ENCODE measurements at places on chromosomes 1 and 21.

DNA sequence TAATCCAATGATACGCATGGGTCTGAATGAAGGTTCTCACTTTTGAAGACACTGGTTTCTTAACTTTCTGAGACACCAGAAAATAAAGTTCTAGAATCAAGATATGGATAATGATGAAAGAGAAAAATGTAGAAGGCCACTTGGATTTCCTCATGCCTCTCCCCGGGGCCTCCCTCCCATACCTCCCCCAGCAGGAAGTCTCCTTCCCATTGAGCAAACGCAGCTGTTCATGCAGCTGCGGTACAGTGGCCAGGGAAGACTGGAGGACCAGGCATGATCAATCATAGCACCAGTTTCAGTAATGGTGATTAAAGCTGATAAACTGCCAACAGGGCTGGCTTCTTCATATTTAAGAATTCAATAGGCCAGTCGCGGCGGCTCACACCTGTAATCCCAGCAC is 10.9 kb upstream of the UBR4 start:
- no peak for DNase-seq

- no peak for DNase-seq
Observed at GRCh38 chr1:157085421-157085820, 14.2 kb downstream of the ETV3L start.

DNA sequence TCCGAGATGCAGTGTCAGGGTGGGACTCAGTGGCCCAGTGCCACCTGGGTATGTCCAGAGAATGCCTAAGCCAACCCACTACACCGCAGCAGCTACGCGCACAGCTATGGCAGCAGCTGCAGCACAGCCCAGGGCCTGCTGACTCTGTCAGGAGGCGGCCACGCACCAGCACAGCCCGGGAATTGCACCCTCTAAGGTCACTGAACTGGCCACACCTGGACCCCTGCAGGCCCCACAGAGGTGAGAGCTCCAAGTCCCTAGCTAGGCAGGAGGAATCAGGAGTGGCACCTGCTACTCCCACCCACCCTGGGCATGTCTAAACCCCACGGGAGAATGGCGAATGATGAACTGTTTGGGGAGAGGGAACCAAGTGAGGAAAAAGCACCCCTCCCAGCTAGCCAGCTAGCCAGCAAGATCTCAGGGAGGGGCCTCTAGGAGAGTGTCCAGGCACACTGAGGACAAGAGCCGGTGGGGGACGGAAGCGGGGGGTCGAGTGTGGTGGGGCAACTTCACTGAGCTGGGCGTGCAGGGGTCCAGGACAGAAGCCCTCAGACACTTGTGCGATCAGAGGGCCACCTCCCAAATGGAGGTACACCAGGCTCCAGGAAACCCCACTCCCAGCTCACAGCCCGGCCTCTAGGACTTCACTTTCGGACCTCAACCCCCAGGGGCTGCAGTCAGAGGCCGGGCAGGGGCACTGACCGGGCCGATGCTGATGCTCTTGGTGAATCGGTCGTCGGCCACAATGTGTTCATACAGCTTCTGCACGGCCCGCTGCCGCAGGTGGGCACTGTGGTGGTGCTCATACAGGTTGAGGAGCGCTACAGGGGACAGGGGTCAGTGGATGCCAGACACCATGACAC is 13.9 kb downstream of the LSS start:
- no peak for DNase-seq

DNA sequence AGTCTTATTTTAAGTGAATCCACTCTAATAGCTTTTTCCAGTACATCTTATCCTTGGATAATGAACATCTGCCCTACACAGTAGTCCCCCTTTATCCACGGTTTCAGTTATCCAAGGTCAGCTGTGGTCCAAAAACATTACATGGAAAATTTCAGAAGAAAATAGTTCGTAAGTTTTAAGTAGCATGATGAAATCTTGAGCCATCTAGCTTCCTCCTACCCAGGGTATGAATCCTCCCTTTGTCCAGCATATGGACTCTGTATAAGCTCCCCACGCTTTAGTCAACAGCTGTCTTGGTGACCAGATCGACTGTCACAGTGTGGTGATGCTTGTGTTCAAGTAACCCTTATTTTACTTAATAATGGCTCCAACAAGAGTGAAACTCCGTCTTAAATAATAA is 2.6 kb downstream of the GLRX2 start:
- DNase-seq = no peak

DNA sequence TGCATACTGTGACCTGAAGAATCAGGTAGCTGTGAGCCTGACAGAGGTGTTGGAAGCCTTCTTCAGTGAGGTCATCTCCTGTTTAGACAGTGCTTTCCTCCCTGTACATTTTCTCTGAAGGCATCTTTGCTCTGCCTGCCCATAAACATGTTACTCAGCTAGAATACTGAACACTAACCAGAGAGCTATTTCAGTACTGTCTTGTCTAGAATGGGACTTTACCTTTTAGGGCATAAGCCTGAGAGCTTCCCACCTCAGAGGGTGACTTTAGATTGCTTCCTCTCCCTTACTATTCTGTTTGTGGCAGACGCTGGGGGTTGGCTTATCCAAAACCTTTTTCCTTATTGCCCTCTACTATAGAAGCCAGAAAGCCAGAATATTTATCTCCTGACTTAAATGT is 23.3 kb upstream of the ZNF326 start:
- DNase-seq = no peak

DNA sequence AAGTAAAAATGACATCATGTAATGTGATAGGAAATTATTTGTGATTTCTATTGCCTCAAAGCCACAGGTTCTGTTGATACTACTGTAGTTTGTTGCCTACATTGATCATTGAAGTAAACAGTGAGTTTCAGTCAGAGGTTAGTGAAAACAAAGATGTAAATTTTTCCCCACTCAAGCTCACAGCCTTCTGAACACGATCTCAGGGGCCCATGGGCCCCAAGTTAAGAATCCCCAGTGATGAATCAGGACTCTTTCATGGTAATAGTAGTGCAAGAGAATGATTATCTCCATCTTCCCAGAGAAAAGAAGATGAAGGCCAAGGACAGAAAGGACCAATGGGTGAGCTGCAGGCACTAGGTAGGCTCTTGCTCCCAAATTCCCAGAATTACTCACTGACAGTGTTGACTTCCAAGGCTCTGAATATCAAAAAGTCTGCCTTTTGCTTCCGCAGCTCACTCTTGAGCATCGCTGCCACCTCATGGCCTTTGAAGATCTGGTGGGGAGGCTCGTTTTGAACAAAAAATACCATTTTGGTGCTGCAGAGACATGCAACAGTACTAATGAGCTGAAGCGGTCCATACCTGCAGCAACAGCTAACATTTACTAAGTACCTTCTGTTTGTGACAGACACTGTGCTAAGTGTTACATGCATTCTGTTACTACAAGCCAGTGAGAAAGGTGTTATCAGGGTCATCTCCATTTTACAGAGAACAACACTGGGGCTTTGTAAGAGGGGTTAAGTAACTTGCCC is 113.3 kb downstream of the KIAA0319L start:
- DNase-seq = no peak

DNA sequence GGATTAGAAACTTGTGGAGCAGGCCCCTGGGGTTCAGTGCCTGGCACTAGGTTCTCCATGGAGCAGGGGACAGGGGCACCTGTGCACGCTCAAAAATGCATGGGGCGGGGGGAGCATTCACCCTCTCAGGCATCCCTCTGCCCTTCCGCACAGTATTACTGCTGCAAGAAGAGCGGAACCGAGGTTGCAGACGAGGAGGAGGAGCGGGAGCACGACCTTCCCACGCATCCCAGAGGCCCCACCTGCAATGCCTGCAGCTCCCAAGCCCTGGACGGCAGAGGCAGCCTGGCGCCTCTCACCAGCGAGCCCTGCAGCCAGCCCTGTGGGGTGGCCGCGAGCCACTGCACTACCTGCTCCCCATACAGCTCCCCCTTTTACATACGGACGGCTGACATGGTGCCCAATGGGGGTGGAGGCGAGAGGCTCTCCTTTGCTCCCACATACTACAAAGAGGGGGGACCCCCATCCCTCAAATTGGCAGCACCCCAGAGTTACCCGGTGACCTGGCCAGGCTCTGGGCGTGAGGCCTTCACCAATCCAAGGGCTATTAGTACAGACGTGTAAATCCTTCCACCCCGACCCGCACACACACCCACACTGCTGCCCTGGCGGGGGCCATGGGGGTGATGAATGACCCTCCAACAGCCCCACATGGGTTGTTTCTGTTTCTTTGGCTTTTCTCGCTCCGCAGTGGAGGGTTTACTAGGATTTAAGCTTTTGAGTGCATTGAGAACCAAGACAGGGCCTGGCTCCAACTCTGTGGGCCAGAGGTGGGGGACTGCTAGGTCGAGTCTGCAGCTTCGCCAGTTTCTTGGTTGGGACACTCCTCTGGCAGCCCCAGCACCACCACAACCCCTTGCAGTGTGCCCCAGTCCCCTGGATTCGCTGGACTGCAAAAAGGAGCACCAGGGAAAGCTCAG is 63.7 kb downstream of the TOR1AIP2 start:
- no peak for DNase-seq

GRCh38 chr1:85065550-85065949 is 17.2 kb upstream of the MCOLN3 start:
- no peak for DNase-seq

DNA sequence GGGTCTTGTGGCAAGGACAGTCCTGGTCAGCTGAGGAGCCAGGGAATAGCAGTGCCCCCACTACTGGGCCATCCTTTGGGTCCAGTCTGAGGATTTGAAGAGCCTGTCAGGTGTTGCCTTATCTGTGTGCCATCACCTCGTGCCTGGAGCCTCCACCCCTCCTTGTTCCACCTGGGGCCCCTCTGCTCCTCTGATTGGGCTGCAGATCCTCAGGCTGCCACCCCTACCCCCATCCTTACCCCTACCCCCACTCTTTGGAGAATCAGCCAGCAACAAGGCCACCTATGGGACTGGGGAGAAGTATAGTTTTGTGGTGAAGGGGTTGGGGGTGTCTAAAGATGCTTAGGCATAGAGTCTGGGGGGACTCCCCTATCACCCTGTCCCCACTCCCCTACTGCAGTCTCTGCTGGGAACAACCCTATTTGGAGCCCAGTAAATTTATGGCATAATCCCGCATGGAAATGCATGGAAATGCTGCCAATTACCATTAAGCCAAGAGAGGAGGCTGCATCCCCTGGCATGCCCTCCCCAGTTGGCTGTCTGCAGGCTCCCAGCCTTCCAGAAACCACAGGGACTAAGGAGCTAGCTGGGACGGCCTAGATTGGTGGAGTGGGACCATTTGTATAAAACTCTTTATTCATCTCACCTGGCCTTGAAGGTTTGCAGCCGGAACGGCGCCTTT is 142.7 kb upstream of the CSF3R start:
- DNase-seq = no peak

- no peak for DNase-seq
Observed at GRCh38 chr1:167013108-167013929, 24.2 kb downstream of the MAEL start.

DNA sequence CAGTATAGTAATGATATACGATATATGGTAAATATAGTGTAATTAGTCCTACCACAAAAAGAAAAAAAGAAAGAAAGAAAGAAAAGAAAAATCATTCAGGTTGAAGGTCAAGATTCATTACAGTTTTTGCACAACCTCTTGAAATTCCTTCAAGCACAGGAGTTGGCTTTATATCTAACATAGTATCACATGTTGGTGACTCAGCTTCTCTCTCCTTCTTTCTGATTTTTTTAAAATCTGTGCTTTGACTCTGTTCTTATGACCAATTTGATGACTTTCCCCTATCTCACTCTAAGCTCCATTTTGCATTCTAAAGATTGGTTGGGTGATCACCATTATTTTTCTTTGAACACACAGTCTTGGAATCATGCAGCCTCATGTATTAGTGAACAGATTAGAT is 148.2 kb upstream of the COL11A1 start:
- DNase-seq = no peak

GRCh38 chr21:45949928-45950739 is 31.4 kb upstream of the COL6A1 start:
- DNase-seq = no peak

DNA sequence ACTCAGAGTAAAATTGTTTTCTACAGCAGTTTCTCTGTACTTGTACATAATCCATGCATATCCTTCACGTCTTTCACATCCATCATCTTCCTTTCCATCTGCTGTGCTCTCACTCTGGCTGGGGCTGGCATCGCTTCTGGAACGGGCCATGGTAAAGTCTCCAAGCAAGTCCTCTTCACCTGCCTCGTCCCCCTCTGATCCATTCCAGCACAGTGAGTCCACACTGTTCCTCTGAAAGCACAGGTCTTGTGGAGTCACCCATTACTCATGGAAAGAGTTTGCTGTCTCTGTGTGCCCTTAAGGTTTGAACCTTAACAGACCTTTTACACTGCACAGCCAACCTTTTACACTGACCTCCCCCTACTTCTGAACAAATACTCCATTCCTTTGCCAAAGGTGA is 313.6 kb downstream of the ASTN1 start:
- DNase-seq = no peak

DNA sequence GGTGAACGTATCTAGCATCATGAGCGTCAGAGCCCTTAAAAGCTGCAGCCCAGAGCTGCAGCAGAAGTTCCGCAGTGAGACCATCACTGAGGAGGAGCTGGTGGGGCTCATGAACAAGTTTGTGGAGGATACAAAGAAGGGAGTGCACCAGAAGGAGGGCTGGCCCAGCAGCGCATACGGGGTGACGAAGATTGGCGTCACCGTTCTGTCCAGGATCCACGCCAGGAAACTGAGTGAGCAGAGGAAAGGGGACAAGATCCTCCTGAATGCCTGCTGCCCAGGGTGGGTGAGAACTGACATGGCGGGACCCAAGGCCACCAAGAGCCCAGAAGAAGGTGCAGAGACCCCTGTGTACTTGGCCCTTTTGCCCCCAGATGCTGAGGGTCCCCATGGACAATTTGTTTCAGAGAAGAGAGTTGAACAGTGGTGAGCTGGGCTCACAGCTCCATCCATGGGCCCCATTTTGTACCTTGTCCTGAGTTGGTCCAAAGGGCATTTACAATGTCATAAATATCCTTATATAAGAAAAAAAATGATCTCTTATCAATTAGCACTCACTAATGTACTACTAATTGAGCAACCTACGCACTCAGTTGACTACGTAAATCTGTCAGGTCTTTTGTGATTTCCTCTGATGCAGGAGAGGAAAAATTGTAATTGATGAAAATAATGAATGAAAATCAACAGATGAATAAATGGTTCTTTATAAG is 2.8 kb downstream of the CBR1 start:
- no peak for DNase-seq

- no peak for DNase-seq
Observed at GRCh38 chr1:101420406-101420805, 183.6 kb downstream of the S1PR1 start.

DNA sequence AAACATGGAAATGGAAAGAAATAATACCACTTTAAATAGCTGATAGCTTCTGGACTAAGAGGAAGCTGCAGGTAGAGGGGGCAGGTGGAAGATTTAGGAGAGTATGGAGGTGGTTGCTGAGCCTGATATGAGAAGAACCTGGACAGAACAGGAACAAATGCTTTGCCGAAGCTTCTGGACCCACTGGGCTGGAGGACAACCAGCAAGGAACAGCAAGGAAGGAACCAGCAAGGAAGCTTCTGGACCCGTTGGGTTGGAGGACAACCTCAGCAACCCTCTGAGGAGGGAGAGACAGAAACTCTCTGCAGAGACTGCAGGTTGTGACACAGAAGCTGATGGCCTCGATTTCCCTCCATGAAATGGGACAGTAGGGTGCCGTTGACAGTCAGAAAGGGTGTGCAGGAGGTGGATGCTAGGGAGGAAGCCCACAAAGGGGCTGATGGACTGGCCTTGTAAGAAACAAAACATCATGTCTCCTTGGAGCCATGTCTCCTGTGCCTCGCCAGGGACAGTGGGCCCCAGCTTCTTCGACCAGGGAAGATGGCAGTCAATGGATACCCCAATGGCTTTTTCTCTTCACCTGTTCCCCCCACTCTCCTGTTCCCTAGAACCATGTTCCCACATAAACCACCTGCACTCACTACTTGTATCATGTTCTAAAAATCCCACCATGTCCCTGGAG is 8.3 kb upstream of the WNT3A start:
- no peak for DNase-seq

GRCh38 chr21:38267991-38268863 is 11.4 kb downstream of the KCNJ15 start:
- DNase-seq = no peak

All from stimulated activated CD4-positive, alpha-beta T cell treated with anti-CD3 and anti-CD28 coated beads, Interleukin-1b, Interleukin-23, amount 100 ng/mL, for 1 hour (primary cell).